ENCODE measurements at places on chromosomes 5 and 9. TPM values are rescaled to one million over a fixed set of nuclear protein-coding genes. Genes with fewer than 3 reads are reported as not detected.
A peak's percentile ranks its signal among the peaks of the same experiment; 100 is the strongest.

SPATA31C1 gene
- total RNA-seq = not detected

OBP2B gene
- total RNA-seq = not detected

GTF3C4 gene
- 28.5 TPM for total RNA-seq

DMRT3 gene
- total RNA-seq = not detected

- DNase-seq = peak; percentile 62
These were observed 184.6 kb downstream of the ACTL7B start for GRCh38 chr9:108671176-108671575.

- peak; percentile 96 for DNase-seq
These were observed at the start of gene NXNL2 for GRCh38 chr9:88534456-88535225. TSS of gene NXNL2 (plus strand) at chr9:88535178. CDS start at chr9:88535435, 257 bp downstream.

- no peak for DNase-seq
These were observed at the start of gene CCL21 for GRCh38 chr9:34710023-34710422. TSS of gene CCL21 (minus strand) at chr9:34710136. CDS start at chr9:34710066, 70 bp downstream.

GRCh38 chr5:169851321-169851850 lies 128.9 kb downstream of the INSYN2B start:
- no peak for DNase-seq

- DNase-seq = no peak
These were observed 188.7 kb upstream of the POU5F2 start for GRCh38 chr5:93930098-93930497.

- no peak for DNase-seq
These were observed 165.3 kb downstream of the ERCC6L2 start for GRCh38 chr9:96040591-96041461.

- peak; percentile 90 for DNase-seq
These were observed 47.3 kb downstream of the PRLR start for GRCh38 chr5:35182910-35183535.
